H54 (cell line): ENCODE measurements at places on chromosomes 2 and 18.

GRCh38 chr2:152174574-152174973, 989 bp downstream of the STAM2 start:
- DNase-seq: no peak

GRCh38 chr2:110675679-110676078, 2.2 kb downstream of the BUB1 start:
- DNase-seq: no peak

GRCh38 chr2:191215666-191216065, 29.5 kb upstream of the MYO1B start:
- no peak for DNase-seq

DNA sequence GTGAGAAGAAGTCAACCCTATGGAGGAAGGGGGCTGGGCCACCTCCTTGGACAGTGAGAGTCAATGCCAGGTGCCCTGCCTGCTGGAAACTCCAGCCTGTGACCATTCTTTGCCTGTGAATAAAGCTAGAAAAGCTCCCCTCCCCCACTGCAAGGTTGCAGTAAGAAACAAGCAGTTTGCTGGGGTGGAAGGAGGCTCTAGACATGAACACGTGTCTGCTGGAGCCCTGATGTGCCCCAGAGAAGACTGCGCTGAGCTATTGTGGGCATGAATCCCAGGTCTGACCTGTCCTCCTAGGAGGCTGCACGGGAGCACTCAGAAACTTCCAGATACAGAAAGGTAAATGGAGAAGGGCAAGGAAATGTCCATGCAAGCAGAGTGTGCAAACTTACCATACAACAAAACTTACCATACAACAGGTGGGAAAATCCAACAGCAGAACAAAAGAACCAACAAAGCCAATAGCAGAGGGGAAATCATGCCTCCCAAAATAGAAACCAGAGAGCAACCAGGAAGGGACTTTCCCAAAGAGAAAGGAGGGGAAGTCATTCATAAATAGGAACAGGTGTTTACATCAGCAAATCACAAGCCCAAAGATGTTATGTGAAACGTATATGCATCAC, 278.7 kb downstream of the BCL2 start:
- DNase-seq: no peak

GRCh38 chr2:224749136-224749535, 33.0 kb upstream of the CCDC195 start:
- no peak for DNase-seq

DNA sequence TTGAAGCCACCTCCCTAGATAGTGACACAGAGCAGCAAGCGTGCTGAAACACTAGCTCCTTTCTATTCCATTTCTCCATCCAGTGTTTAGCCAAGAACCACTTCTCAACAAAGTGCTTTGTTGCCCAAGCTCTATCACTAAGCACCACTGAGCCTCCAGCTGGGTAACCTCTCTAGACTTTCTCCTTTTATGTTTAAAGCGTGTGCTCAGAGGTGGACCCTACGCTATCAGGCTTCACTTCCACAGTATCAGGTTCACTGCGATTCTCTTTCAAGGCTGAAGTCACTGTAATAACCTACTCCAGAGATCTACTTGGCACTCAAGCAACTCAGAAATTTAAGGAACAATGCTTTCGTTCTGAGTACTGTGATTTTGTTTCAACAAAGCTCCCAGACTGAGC, 197.9 kb downstream of the LNPK start:
- DNase-seq: no peak

DNA sequence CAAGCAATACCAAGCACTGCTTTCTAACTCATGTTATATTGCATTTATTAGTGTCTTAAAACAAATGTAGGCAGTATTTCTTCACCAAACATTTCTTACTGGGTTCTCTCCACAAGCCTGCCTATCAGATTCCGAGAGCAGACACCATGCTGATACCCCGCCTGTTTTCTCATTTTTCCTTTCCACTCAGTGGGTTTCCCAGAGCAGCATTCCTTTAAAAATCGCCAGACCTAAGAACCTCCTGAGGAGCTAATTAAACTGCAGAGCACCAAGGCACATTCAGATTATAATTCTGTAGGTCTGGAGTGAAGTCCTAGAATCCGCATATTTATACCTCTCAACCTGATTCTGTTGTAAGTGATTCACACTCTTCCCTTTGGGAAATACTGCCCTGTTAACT, 405.6 kb downstream of the TNS1 start:
- no peak for DNase-seq

- DNase-seq: no peak
Measured at GRCh38 chr2:59566739-59567138, 986.7 kb downstream of the BCL11A start.

DNA sequence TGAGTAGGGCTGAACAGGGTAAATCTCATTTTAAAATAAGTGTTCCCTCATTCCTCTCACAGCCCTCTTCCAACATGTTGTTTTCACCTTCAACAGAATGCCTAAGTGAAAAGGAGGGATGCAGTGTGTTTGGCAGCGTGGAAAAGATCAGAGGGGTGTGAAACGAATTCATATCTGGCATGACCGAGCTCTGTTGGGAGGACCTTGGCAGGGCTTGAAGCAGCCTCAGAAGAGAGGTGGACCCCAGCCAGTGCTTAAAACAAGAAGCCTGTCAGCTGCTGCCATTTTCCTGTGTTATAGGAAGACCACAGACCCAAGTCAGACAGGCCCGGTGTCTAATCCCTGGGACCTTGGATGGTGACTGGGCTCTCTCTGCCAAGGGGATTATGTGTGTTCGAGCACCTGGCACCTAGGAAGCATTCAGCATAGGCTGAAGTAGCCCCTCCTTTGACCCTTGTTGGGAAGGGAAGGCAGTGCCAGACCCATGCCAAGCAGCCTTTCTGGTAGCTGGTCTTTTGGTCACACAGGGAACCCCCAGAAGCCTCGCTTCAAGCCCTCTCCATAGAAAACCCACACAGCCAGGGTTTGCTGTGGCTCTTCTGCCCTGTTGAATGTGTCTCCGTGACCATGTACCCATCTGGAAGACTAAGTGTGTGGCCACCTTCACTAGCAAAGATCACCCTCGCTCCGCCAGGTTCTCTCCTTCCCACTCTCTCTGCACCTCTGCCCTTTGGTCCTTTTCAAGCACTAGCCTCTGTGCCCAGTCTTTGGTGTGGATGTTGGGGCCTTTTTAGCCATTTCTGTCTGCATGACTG, 87.5 kb upstream of the ST3GAL5 start:
- no peak for DNase-seq

GRCh38 chr18:24063121-24063731, 48.7 kb downstream of the TTC39C start:
- DNase-seq: peak; percentile 9

GRCh38 chr18:65235966-65236624, 514.7 kb upstream of the CDH7 start:
- no peak for DNase-seq
